ENCODE measurements at places on chromosomes 11 and 22.

DNA sequence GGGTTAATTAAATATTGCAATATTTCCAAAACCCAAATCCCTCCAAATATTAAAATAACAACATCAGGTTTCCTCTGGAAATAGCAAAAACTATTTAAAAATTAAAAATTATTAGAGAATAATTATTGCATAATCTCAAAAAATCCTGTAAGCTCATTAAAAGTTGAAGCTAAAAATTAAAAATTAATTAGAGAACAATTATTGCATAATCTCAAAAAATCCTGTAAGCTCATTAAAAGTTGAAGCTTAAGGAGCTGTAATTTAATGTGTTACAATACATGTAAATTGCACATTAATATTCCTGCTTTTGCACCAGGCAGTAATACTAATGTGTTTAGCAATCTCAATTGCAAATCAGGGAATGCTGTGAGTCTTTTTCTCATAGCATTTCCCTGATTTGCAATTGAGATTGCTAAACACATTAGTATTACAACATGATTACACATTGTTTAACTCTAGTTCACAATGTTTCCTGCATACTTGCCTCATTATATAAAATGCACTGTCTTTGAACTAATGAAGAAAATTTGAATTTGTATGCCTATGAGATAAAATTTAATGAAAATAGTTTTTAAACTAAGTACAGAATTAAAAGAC, 247.7 kb downstream of the GUCY1A2 start:
- no peak for DNase-seq

- no peak for DNase-seq
These were observed 11.4 kb downstream of the DGAT2 start for GRCh38 chr11:75779960-75780359.

- DNase-seq: no peak
These were observed 102.0 kb downstream of the GRIK4 start for GRCh38 chr11:120613264-120614226.

- DNase-seq: no peak
These were observed 173.4 kb downstream of the MIAT start for GRCh38 chr22:26830837-26831236.

DNA sequence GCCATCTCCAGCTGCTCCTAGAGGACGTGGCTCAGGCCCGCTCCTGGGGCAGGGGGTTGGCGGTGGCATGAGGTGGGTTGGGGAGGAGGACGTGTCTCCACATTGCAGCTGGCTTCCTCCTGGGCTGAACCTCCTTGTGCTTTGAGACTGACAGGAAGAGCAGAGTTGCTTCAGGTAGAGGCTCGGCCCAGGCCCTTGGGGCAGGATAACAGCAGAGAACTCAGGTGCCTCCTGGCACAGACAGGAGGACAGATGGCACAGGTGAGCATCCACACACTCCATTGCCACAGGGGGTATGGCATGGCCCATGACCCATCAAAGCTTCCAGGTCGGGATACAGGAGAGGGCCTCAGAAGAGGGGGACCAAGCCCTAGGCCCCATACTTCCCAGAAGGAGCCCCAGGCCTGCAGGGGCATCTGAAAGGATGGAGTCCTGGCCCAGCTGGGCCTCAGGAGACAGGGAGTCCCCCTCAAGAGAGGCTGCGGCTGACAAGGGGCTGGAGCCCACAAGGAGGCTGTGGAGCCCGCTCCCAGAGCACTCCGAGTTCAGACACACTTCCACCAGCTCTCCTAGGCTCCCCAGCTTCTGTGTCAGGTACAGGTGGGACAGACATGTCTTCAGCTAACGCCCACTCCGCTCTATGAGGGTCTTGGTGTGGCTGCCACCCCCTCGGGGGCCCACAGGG, 2.0 kb upstream of the KLHL35 start:
- no peak for DNase-seq

GRCh38 chr11:40763046-40763445, 696.4 kb downstream of the LRRC4C start:
- DNase-seq: no peak

DNA sequence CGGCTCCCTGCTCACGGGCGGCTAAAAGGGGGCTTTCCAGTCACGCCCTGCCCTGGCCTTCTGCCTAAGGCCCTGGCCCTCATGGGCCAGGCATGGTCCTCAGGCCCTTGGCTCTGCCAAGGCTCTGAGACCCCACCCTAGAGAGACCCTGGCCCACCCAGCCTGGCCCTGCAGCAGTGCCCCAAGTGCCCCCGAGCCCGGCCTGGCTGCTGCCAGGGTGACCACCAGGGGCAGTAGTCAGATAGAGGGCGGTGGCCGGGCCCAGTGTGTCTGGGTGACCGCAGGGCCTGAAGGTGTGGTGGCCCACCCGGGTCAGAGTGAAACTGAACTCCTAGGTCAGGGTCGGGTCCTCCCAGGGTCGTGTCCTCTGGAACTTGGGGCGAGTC, 29.4 kb upstream of the CCDC188 start:
- no peak for DNase-seq

DNA sequence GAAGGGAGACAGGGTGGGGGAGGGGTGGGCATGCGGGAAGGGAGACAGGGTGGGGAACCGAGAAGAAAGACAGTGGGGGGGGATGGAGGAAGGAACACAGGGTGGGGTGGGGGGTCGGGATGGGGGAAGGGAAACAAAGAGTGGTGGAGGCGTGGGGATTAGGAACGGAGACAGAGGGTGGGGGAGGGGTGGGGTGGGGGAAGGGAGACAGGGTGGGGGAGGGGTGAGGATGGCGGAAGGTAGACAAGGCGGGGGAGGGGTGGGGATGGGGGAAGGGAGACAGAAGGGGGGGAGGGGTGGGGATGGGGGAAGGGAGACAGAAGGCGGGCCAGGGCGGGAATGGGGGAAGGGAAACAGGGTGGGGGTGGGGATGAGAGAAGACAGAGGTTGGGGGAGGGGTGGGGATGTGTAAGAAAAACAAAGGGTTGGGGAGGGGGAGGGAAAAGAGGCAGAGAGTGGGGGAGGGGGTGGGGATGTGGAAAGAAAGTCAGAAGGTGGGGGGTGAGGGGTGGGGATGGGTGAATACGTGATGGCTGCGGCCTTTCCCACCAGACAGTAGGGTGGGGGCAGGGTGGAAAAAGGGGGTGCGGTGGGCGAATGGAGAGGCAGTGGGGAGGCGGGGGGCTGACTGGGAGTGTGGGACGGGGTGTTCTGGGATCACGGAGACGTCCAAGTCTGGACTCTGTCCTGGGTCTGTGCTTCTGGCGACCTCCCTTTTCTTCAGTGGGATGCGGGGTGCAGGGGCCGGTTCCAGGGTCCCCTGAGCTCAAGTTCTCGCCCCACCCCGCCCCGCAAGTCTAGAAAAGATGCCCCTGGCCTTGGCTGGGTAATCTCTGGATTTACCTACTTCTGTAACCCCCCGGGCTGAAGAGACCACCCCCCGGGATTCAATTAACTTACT, 744 bp downstream of the PRAME start:
- no peak for DNase-seq

DNA sequence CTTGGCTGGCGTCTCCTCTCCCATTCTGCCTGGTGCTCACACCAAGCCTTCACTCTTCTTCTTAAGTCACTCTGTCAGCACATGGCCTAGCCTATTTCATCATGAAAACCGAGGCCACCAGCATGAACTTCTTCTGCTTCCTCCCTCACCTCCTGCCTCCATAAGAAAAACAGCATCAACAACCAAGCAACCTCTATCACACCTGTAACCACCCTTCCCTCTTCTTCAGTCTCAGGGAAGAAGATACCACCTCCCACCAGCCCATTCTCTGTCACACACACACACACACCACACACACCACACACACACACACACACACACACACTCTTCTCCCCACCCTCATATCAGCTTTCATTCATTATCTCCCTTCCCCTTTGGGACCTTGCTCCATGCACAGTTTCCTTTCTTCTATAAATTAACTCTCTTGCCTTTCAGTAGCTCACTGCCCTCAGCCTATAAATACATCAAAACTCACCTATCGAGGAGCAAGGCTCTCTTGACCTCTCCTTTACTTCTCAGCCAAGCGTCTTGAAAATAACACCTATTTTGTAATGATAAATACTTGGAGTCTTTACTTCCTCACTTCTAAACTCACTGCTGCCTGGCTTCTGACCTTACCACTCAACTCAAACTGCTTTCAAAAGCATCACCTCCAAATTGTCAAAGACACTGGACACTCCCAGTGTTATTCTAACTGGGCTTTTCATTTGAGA, 36.6 kb downstream of the SC5D start:
- no peak for DNase-seq

- peak; percentile 54 for DNase-seq
These were observed 99.4 kb downstream of the MIAT start for GRCh38 chr22:26756675-26757293.

GRCh38 chr11:131349368-131350086, 20.9 kb upstream of the NTM start:
- no peak for DNase-seq

GRCh38 chr11:65777821-65778361, 2.9 kb downstream of the AP5B1 start:
- DNase-seq: no peak

- no peak for DNase-seq
These were observed 142.4 kb downstream of the APIP start for GRCh38 chr11:34773826-34774225.

GRCh38 chr11:29312812-29313211, 704.0 kb downstream of the KCNA4 start:
- DNase-seq: no peak

- no peak for DNase-seq
These were observed 139.2 kb downstream of the LRRC4C start for GRCh38 chr11:41320238-41320637.

DNA sequence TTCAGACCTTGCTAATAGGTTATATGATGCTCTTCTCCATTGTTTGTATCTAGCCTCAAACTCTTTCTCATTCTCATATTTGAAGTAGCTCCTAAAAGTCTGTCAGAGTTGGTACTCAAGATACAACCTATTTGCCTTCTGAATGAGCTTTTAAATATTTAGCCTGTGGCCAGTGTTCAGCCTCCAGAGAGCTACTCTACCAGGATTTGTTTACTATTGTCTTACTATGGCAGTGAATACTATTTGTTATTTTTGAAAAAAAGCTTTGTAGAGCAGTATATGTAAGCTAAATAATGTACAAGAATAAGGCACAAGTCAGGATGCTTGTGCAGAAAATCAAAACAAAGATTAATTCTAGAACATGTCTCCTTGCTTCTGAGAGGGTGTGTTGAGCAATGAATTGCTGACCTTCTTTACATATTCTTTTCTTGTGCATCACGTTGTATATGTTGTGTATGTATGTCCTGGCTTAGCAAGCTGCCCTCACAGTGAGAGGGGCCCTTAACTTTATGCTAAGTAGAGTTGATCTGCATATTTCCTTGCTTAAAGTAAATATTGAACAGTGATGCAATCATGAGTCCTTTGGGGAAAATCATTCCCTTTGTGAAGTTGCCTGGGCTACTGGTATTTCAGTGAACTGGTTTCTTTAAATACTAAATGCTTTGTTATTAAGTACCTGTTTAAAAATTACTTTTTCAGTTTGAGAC, 438.0 kb downstream of the LUZP2 start:
- DNase-seq: no peak

- DNase-seq: no peak
These were observed 10.5 kb upstream of the MS4A2 start for GRCh38 chr11:60077981-60078380.

- DNase-seq: no peak
These were observed 19.4 kb upstream of the TSKU start for GRCh38 chr11:76763573-76764346.

GRCh38 chr22:23218053-23218866, 38.0 kb downstream of the BCR start:
- no peak for DNase-seq

DNA sequence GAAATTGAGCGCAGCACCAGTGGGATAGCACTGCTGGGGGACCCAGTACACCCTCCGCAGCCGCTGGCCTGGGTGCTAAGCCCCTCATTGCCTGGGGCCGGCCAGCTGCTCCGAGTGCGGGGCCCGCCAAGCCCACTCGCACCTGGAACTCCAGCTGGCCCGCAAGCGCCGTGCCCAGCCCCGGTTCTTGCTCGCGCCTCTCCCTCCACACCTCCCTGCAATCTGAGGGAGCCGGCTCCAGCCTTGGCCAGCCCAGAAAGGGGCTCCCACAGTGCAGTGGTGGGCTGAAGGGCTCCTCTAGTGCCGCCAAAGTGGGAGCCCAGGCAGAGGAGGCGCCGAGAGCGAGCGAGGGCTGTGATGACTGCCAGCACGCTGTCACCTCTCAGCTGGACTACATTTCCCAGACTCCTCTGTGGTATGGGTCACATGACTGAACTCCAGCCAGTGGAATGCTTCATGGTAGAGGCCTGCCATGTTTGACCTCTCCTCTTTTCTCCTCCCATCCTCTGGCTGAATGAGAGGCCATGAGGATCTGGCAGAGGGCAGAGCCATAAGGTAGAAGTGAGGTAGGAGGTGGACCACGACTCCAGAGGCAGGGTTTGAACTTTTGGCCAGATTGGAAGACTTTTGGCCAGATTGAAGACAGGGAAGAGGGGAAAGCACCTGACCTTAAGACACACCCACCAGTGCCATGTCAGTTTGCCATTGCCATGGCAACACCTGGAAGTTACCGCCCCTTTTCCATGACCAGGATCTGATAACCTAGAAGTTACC, 6.2 kb downstream of the MRGPRD start:
- DNase-seq: no peak

DNA sequence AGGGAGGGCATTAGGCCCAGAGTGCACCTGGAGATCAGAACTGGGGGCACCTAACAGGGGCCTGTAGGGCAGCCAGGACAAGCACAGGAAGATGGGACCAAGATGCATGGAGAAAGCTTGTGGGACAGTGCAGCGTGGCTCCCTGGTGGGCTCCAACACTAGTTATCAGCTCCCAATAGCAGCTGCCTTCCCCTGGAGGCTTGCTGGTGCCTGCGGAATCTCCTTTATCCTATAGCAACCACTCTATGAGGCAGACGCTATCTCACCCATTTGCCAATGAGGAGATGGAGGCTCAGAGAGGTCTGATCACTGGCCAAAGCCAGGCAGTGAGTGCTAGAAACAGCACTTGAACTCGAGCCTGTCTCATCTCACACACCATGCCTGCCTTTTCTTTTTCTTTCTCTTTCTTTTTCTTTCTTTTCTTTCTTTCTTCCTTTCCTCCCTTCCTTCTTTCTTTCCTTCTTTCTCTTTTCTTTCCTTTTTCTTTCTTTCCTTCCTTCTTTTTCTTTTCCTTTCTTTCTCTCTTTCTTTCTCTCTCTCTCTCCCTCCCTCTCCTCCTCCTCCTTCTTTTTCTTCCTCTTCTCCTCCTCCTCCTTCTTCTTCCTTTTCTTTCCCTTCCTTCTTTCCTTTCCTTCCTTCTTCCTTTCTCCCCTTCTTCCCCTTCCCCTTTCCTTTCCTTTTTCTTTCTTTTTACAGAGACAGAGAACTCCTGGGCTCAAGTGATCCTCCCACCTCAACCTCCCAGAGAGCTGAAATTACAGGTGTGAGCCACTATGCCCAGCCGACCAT, 16.1 kb upstream of the SEC14L4 start:
- DNase-seq: no peak

GRCh38 chr11:13993096-13993765, 30.7 kb downstream of the SPON1 start:
- DNase-seq: no peak

- peak; percentile 23 for DNase-seq
These were observed 10.5 kb upstream of the ZBED5 start for GRCh38 chr11:10868352-10868751.

Measured in T-helper 2 cell treated with Interferon-gamma antibody and Interleukin-4, amounts not matched to agents 5 μg/mL and 100 μg/mL, for 36 hours (primary cell).